CD4-positive, alpha-beta T cell treated with Interleukin-6 for 4 hours (primary cell): ENCODE measurements at places on chromosomes 1 and 21.

DNA sequence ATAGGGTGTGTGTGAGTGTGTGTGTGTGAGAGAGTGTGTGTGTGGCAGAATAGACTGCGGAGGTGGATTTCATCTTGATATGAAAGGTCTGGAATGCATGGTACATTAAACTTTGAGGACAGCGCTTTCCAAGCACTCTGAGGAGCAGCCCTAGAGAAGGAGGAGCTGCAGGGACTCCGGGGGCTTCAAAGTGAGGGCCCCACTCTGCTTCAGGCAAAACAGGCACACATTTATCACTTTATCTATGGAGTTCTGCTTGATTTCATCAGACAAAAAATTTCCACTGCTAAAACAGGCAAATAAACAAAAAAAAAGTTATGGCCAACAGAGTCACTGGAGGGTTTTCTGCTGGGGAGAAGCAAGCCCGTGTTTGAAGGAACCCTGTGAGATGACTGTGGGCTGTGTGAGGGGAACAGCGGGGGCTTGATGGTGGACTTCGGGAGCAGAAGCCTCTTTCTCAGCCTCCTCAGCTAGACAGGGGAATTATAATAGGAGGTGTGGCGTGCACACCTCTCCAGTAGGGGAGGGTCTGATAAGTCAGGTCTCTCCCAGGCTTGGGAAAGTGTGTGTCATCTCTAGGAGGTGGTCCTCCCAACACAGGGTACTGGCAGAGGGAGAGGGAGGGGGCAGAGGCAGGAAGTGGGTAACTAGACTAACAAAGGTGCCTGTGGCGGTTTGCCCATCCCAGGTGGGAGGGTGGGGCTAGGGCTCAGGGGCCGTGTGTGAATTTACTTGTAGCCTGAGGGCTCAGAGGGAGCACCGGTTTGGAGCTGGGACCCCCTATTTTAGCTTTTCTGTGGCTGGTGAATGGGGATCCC is 18.3 kb upstream of the HDAC1 start:
- peak; percentile 94 for DNase-seq

GRCh38 chr21:39763272-39763970 is 18.4 kb downstream of the IGSF5 start:
- no peak for DNase-seq

- DNase-seq = no peak
These were observed 98.6 kb downstream of the ENAH start for GRCh38 chr1:225554216-225554812.

DNA sequence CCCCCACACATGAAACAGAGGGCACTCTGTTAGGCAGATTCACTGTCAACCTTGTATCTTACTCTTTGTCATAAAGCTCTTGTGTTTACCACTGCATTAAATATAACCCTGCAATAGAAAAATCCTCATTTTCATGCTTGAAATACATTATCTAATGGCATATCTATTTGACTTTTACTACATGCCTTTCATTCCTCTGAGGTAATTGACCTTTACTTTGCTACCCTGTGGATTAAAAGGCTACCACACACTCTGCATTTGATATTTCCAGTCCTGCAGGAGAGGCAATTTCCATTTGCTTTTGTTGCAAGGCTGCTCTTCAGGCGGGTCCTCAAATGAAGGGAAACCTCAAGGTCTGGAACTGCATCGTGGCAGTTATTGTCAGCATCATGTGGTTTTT is 238.0 kb downstream of the NTNG1 start:
- no peak for DNase-seq

DNA sequence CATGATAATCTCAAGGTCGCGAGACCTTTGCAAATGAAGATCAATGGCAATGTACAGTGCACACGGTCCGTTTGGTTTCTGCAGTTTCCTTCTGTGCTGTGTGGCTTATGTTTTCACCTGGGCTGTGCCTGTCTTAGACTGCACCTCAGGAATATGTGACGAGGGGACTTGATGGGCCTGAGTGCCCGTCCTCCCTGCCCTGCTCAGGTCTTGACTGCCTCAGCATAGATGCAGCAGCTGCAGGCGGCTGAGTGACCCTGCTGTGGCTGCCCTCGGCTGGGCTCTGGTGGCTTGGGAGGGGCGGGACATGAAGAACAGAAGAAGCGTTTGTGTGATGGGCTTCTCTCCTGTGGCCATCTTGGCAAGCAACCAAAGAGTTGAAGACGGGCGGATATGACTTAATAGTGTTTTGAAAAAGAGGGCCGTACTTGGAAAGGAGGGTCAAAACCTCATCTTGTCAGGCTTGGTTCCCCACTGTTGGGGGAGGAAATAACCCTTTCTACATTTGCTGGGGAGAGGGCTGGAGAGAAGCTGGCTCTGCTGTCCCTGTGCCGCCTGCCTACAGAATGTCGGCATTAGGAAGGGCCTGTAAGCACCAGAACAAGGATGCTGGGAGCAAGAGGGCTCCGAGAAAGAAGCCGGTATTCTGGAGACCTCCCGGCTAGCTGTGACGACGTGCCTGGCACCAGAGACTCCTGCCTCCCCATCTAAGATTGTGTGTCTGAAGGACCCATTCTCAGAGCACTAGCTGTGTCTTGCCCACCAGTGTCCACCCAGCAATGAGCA is 7.1 kb downstream of the MYBPHL start:
- DNase-seq = no peak

- DNase-seq = peak; percentile 2
These were observed 50.8 kb downstream of the CAPN9 start for GRCh38 chr1:230797942-230798365.

DNA sequence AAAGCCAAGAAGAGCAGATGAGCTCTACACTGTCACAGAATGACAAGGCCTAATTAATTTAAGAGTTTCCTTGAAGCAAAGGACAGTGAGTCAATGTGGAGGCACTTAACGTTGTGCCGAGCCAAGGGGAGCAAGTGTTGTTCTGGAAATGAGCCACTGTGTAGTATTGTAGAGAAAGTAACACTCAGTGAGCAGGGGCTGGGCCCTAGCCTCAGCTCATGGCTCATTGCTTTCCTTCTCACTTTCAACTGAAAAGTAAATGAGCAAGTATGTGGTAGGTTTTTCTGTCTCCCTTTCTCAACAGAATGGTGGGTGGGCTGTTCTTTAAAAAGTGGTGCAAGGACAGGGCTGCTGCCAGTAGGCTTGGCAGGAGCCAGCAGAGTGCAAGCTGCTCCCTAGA is 11.8 kb upstream of the KIAA0040 start:
- no peak for DNase-seq

DNA sequence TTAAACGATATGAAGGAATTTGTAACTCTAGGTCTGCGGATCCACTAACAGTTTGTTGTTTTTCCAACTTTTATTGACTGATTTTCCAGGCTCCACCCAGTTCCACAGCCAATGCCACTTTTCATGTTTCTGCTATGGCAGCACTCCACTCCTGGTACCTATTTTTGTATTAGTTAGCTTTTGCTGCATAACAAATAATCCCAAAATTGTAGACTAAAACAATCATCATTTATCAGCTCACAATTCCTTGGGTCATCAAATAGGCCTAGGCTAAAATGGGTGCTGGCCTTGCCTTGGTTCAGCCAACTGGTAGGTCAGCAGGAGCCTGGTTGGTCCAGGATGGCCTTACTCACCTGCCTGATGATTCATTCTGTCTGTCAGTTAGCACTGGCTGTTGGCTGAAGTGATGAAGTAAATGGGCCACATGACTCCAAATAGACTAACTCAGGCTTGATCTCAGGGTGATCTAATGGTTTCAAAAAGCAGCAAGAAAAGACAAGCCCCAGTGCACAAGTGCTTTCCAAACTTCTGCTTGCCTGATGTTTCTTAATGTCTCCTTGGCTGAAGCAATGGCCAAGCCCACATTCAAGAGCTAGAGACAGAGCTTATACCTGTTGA is 3.2 kb upstream of the C8B start:
- DNase-seq = no peak

- no peak for DNase-seq
These were observed 364.8 kb downstream of the RPS6KC1 start for GRCh38 chr1:213415691-213416380.

- no peak for DNase-seq
These were observed 12.9 kb downstream of the TRABD2B start for GRCh38 chr1:47984175-47984789.

DNA sequence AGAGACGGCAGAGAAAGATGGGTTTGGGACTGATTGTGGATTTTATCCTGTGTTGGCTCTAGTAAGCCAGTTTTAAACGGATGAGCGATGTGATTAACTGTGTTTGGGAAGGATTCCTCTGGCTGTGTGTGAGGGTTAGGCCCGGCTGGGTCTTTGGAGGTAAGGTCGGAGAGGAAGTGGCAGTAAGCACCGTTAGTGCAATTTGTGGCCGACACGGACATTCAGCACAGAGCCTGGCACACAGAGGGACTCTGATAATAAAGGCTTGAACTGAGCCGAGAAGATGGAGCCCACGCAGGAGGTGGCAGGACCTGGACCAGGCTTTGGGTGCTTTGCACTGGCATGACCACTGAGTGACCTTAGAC is 1.3 kb downstream of the MTFR1L start:
- no peak for DNase-seq

DNA sequence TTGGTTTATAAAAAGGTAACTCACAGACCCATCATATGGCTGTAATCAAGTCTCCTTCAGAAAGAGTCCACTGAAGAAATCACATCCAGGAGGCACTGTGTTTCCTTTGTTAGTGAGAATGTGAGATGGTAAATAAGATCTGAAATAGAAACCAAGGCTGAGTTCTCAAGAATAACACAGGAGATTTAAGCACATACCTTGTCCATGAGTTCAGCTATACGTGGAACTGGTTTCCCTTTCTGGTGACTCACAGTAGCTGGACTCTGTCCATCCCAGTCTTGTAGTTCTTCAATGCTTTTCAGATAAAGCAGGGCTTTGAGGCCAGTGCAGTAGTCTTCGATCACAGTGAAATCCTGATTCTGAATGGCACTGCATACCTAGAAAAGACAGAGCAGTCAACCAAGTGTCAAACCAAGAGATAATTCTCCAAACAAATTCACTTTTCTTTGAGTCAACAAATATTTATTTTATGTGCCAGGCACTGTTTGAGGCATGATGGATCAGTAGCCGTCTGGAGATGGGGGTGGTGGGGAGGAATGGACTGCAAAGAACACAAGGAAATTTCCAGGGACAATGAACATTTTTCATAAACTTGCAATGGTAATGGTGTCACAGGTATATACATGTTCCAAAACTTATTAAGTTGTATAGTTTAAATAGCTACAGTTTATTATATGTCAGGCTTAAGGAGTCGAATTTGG is 471.4 kb downstream of the PTBP2 start:
- DNase-seq = no peak

- DNase-seq = no peak
These were observed 183.4 kb upstream of the PTBP2 start for GRCh38 chr1:96538111-96538641.

DNA sequence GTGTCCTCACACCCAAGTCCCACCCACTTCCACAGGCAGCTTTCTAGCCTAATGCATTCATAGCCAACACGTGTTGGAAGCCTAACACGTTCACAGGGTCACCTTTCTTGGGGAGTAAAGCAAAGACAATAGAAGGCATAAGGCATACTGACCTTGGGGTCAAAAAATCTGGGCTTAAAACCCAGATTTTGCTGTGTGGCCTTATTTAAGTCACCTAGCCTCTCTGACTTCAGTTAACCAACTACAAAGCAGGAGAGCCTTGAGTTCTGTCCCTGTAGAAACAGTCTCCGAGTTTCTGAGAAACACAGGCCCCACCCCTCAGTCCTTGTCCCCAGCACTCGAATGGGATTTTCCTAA is 1.4 kb downstream of the TNNT2 start:
- no peak for DNase-seq

GRCh38 chr1:155933591-155934096 is 569 bp downstream of the KHDC4 start:
- no peak for DNase-seq

DNA sequence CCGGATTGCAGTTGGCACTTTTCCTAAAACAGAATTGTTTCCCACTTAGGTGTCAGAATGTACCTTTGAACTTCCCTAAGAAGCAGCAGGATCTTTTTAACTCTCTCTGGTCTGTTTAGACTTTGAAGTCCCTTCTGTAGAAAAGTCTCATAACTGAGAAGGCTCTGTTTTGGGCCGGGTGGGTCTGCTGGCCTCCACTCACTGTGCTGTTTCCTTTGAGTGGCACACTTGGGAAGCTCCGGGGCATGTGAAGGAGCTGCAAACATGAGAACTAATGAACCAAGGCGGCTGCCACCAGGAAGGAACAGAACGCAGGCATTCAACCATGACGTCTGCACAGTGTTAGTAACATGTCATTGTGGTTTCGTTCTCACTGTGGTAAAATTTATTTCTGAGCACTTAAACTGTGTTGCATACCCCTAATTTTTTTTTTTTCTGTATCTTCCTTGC is 19.5 kb upstream of the NCMAP start:
- peak; percentile 70 for DNase-seq
